ENCODE measurements at places on chromosomes 12 and 14.

GRCh38 chr12:105198961-105199360 lies 37.0 kb downstream of the APPL2 start:
- DNase-seq: no peak

GRCh38 chr14:94805680-94806288 lies 35.9 kb upstream of the GSC start:
- DNase-seq: no peak

DNA sequence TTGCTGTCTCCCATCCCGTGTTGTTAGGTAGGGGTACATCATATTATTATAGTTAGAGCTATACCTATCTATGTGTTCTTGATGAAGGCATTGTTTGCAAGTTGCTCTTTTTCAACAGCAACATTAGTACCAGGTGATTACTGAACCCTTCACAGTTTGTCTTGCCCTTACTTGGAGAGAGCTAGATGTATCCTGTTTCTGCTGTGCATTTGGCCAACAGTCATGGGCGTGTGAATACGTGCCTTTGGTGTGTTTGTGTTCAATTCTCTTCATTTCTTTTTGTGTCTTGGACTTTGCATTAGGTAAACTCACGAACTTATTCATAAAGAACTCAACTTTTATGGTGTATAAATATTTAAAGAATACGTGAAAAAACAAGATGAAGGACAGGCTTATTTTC lies 14.3 kb downstream of the ARF6 start:
- DNase-seq: no peak

DNA sequence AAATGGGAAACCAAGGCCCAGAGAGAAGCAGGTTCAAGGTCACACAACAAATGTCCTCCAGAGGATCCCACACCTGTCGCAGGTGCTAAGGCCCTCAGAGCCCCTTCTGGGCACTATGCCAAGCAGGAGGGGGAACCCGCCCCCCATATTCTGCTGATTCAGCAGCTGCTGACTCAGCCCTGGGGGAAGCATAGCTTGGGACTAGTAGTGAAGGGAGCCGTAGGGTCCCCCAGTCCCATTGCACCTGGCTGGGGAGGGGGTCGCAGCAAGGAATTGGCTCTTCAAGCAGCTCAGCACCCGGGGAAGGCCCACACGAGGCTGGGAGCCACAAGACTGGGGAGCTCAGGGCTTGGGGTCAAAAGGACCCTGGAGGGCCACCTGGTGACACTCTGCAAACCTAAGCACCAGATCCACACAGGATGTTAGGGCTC lies 1.0 kb downstream of the RASAL1 start:
- DNase-seq: no peak

- no peak for DNase-seq
These were observed 185.7 kb downstream of the DAD1 start for GRCh38 chr14:22403296-22403695.

DNA sequence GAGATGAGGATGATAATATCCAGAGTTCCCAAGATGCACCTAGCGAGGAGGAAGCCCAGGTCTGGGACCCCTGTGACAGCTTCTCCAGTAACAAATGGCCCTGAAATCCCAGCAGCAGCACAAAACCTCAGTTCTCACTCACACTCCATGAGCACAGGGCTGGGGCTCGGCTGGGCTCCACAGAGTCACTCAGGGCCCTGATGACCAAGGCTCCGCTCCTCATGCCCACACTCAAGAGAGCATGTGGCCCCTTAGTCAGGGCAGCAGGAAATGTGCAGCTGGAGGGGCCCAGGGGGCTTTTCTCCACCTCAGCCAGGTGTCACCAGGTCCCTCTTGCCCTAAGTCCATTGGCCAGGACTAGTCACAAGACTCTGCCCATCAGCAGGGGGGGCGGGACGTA lies 242.7 kb upstream of the SFSWAP start:
- no peak for DNase-seq

DNA sequence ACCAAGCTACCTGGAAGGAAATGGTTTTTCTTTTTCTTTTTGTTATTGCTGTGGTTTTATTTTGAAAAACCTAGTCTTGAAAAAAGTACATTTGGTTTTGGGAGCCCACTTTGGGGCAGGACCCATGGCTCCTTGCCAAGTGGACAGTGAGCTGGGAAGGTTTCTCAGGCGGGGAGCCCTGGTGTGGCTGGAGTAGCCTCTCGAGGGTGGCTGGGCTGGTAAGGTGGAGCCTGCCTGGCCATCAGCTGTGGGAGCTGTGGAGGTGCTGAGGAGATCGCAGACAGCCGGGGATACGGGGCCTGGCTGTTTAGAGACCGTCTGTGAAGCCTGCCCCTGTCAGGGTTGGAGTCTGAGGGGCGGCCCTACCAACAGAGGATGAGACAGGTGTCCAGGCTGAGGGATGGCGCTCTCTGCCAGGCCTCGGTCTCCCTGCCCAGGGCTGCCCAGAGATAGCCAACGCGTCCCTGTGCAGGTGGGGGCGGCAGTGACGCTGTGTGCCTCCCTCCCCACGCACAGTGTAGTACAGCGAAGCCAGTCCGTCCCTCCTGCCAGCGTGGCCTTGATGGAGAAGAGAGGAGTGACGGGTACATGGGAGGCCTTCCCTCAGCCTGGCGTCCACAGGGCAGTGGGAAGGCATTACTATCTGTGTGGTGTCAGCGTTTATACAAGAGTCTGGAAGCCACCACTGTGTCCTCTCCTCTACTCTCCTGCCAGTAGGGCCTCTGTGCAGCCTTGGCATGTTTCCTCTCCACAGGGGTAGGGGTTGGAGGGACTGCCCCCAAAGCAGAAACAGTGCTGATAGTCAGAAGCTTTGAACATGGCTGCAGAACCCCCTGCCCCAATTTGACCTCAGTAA lies 5.9 kb downstream of the RIN3 start:
- no peak for DNase-seq

DNA sequence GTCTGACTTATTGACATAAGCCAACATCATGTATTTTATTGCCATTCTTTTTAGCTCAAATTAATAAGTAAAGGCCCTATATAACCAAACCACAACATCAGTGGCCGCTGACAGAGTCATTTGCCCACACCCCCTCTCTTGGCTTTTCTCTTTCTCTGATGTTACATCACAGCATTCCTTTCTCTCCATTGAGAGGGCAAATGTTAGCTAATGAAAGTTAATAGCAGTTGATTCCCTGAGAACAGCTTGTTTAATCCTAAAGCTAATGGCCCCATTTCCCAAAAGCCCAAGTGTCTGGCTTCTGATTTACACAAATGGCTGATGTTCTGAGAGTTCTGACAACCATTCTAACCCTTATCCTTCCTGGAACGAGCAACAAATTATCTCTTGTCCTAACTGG lies 308.8 kb downstream of the SNAPC1 start:
- DNase-seq: no peak

DNA sequence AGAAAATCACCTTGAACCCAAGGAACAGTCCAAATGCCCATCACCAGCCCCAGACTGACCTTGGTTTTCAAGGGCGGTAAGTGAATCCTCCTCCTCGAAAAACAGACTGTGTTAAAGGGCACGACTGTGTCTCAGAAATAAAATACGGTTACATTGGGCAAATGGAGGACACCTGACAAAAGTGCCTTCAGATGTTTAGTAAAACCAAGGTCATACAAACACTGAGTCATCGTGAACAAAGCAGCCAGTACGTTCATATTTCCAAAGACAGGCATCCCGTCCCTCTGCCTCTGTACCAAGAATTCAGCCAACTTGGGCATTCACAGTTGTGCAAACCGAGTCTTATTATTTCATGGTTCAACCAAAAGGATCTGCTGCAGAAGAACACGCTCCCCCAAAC lies 25.9 kb downstream of the FOXN3 start:
- DNase-seq: peak; percentile 12

DNA sequence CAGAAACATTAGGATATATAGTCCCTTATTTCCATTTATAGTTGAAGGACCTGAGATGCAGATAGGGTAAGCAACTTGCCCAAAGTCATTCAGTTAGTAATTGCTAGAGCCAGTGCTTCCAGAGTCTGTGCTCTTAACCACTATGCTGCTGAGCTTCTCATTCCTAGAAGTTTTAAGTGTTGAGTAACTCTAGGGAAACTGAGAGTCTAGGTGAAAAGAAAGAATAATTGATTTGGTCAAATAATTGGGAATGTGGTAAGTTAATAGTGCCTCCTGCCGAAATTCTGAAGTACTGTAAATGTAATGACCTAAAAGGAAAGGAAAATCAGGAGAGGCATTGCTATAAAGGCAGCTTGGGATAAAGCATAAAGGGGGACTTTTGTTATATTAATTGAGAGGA lies 14.1 kb downstream of the PYROXD1 start:
- DNase-seq: no peak

- DNase-seq: no peak
These were observed 210.9 kb upstream of the ARID2 start for GRCh38 chr12:45518291-45519235.

DNA sequence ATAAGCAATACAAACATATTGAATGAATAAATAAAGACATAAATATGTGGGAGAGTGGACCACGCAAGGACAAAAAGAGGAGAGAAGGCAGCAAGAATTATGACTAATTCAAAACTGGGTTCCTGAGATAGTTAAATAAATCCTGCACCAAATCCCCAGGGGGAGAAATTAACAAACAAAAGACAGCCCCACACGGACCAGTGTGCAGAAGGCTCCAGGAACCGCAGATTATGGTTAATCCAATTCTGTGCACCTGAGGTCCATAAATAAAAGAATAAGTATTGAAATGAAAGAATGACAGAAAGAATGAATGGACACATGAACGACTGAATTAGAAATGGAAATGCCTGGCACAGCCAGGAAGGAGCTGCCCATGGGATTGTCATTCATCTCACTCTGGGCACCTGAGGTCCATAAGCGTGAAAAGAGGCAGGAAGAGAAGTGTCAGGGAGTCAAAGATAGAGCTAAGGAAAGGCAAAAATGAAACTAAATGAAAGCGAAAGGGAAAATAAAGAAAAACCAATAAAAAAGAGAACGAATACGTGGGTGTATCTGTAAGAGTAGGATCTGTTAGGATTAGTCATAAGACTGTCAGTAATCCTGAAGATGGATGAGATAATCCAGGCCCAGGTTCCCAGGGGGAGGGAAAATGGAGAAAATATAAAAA lies 23.3 kb downstream of the MEG3 start:
- no peak for DNase-seq

DNA sequence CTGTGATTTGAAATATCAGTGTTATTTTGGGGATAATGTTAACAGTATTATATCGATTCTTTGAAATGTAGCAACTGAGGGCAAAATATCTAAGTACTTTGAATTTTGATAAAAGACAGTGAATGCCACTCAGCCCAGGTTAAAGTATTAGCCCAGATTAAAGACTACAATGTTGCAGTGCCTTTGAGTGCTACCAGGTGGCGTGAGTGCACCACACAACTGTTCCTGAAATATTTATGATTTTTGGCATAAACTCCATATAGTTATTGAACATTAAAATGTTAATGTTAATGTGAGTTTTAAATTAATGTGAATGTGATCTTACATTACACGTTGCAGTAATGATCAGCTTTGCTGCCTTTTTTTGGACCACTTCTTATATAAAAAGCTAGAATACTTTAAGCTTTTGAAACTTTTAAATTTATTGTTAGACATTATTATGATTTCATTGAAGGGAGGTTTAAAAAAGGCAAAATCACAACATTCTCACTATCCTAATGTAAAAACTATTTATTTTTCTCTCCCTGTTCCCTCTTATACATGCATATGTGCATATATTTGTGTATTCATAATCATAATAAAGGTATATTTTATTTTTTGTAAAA lies 22.5 kb downstream of the MRPS35 start:
- DNase-seq: no peak

DNA sequence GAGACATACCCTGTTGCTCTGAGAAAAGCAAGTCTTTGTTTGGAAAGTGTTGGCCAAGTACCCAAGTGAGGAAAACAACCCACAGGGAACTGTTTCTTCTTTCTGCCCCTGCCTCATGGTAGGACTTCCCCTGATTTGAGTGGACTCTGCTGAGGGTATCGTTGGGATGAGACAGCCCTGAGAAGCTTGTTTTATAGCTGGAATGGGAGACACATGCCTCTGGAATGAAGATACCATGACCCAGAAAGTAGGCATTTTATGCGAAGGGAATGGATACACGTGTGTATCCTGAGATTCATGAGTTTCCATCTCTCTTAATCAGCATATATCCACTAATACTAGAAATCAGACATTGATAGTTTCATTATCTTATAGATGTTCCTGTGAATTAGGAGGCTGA lies 382.3 kb downstream of the ATP23 start:
- no peak for DNase-seq

DNA sequence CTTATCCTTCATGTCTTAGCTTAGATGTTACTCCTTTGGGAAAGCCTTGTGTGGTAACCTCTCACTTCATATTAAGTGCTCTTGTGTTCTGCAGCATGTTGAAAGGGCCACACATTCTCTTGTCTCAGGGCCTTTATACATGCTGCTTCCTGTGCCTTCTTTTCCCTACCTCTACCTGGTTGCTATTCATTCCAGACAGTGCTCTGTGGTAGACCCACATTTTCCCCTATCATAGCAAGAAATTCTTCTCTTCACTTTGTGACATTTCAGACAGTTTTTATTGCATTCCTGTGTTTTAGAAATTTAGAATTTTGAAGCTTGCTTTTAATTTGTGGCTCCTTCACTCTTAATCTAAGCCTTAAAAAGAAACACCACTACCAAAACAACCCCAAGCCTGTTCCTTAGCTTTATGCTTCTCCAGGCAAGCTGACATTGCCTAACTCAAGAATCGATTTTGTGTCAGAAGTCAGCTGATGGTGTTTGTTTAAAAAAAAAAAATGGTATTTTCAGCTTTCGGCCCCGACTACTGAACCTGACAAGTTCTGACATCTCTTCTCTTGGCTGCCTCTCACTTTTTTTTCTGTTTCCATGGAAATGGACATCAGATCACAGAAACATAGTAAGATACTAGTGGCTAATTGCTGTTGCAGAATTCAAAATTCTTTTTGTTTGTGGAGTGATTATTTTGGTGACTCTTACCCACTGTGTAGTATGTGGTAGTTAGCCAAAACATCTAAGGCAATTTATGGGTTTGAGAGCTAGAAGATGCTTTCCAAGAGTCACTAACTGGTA lies 156.3 kb downstream of the NUBPL start:
- no peak for DNase-seq

- DNase-seq: no peak
These were observed 68.3 kb upstream of the SCN8A start for GRCh38 chr12:51522696-51523095.

DNA sequence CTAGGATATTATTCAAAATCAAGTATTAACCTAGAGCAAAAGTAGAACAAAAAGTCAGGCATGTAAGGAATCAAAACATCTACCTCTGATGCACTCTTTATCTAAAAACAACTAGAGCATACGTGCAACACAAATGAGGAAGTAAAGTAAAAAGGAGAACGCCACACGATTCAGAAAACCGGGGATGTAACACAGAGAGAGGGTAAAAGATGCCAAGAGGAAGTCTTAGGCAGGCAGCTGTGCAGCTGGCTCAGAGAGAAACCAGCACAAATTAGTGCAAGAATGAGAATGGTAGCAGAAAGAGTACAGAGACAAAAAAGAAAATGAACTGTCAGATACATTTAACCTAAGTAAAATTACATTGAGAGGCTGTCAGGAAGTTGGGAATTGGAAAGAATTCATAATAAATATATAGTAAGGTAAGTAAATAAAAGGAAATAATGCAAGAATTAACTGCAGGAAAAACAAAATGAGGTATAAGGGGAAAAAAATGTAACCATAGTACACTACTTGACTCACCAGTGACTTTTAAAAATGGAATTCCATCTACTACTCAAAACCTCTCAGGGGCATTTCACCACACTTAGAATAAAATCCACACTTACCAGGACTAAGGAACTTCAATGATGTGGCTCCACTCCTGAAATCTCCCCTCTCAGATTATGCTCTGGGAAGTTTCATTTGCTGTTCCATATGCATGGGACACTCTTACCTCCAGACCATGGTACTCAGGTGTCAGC lies 17.1 kb downstream of the BCAT1 start:
- DNase-seq: no peak

- DNase-seq: no peak
These were observed 1.4 kb upstream of the PWP1 start for GRCh38 chr12:107684029-107684795.

- no peak for DNase-seq
These were observed 24.0 kb upstream of the PKP2 start for GRCh38 chr12:32920506-32921085.
